ENCODE measurements at places on chromosomes 16 and 17.

GRCh38 chr17:70254735-70255460 lies 85.6 kb downstream of the KCNJ2 start:
- H3K4me1 ChIP-seq: no peaks in the 10 kb centered on the region
- H3K36me3 ChIP-seq: no peaks in the 10 kb centered on the region
- no peak overlapping the region for H3K4me3 ChIP-seq
- H3K27ac ChIP-seq: no peak overlapping the region
- no peak for DNase-seq
- no peaks in the 10 kb centered on the region for H3K27me3 ChIP-seq

DNA sequence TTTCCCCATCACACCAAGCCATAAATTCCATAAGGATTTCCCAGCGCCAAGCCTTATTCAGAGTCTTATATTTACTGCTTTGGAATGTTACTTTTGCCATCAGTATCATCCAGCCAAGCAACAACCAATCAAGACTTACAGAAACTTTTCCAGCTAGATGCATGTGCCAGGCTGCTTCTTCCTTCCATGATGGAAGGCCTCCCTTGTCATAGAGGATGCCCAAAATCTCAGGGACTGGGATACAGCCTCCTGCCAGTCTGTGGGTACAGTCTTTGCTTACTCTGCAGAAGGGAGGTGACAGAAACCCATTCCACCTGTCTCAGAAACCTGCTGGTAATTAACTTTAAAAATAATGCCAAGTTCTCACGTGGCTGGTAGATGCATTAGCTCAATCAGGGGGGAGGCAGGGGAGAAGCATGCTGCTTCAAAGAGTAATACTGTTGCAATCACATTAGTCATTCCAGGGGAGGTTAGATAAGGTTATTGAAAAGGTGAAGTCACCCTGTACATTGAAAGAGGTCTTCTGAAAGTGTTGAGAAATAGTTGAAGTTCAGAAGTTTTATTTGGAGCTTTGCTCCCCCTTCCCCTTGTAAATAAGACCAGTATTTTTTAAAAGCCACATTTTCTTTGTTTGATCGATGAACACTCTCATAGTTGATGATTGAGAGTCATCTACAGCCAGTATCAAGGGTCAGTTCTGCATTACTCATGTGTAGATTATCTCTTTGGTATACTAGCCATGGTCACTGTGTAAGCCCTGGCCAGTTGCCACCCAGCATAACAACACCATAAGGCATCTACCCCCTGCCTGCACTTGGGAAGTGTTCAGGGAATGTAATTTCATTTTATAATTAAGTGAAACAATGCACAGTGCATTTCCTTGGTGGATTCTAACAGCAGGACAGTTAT lies 22.2 kb downstream of the HLF start:
- H3K27me3 ChIP-seq: peaks cover 10% of the 10 kb centered on the region
- H3K36me3 ChIP-seq: no peaks in the 10 kb centered on the region
- H3K27ac ChIP-seq: no peak overlapping the region

DNA sequence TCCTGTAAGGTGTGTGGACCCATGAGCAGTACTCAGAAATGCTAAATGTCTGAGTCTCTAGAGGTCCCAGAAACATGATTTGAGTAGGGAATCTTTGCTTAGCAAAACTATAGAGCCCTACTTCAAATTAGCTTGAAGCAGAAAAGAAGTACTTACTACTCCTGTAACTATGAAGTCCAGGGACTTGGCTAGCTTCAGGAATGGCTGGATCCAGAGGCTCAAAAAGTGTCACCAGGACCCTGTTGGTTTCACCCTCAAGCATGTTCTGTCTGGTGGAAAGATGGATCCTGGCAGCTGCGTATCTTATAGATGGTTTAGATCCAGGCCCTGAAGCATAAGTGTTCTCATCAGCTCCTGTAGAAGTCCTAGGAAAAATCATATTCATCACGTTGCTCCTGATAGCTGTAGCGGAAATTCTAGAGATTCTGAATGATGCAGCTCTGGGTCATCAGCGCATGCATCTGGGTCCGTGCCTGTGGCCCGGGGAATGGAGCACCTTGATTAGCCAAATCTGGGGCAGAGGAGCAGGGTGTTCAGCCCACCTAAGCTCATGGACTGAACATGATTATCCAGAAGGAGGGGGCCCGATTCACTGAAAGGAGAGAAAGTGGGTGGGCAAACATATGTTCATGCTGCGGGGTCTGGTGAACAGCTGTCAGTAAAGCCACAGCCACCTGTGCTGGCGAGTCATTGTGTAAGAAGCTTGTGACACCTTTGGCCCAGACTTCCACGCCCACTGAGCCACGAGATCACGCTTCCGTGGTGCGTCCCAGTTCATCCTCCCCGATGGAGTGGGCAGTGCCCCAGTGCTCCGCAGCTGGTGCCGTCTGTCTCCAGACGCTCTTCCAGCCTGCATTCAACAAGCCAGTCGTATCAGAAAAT lies 260.6 kb downstream of the CPPED1 start:
- no peaks in the 10 kb centered on the region for H3K27me3 ChIP-seq
- peaks cover 4% of the 10 kb centered on the region for H3K36me3 ChIP-seq
- H3K4me3 ChIP-seq: no peak overlapping the region

DNA sequence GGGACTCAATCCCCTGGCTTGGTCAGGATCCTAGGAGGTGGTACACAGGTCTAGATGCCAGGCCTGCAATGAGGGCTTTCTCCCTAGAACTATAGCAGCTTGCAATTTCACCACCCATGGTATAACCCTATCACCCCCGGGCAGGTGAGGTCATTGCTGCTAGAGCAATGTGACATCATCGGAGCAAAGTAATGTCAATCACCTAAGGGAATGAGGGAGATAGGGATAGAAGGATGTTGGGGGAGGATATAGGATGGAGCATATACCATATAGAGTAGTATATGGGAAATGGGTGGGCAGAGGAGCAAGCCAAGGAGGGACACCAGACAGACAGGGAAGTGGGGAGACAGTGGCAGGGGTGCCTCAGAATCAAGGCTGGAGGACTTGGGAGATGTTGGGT lies 3.3 kb downstream of the KCNH4 start:
- no peak for DNase-seq
- no peaks in the 10 kb centered on the region for H3K36me3 ChIP-seq
- H3K4me3 ChIP-seq: no peak overlapping the region
- peaks cover 10% of the 10 kb centered on the region for H3K4me1 ChIP-seq

DNA sequence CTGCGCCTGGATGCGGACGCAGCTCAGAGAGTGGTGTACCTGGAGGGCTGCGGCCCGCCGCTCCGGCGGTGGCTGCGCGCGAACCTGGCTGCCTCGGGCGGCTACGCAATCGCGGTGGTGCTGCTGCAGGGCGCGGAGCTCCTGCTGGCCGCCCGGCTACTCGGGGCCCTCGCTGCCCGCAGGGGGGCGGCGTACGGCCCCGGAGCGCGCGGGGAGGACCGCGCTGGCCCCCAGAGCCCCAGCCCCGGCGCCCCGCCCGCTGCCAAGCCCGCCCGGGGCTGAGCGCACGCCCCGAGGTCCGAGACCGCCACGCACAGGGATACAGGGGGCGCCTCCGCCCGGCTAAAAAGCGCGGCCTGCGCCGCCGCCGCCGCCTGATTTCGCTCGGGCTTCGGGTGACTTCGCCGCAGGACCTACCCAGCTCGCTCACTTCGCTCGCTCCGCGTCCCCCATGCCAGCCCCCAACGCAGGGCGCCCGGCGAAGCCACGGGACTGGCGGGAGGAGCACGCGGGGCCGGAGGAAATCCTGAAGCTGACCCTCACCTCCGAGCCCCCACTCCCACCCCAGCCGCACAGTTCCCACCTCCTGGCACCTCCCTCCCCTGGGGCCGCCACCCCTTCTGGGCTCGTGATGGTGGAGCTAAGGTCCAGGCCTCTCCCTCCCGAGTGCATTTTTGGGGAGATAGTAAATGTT lies 8.2 kb downstream of the PDE6G start:
- no peak for DNase-seq
- H3K4me1 ChIP-seq: peaks cover 3% of the 10 kb centered on the region
- H3K27ac ChIP-seq: no peak overlapping the region
- H3K36me3 ChIP-seq: peaks cover 3% of the 10 kb centered on the region
- H3K4me3 ChIP-seq: no peak overlapping the region
- H3K27me3 ChIP-seq: peaks cover 25% of the 10 kb centered on the region

DNA sequence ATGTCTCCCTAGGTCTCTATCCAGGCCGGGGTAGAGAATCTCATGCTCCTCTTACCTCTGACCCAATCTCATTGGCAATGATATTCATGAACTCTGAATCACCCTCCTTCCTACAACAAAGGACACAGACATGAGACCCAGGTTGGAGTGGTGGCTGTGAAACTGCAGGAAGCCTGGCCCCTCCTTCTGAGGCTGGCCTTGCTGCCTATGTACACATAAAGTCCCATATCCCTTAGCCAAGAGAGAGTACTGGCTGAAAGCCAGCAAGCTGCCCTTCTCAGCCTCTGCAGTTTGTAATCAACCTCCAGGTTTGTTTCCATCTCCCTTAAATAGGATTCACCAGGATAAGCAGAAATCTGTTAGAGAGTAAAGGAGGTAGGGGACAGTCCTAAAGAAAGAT lies 10.6 kb downstream of the AARSD1 start:
- H3K36me3 ChIP-seq: peaks cover 27% of the 10 kb centered on the region
- no peak overlapping the region for H3K4me3 ChIP-seq
- DNase-seq: no peak
- no peaks in the 10 kb centered on the region for H3K27me3 ChIP-seq
- H3K4me1 ChIP-seq: peaks cover 13% of the 10 kb centered on the region

- no peak for DNase-seq
- no peak overlapping the region for H3K27ac ChIP-seq
- H3K27me3 ChIP-seq: peaks cover 5% of the 10 kb centered on the region
- H3K4me3 ChIP-seq: no peak overlapping the region
Measured at GRCh38 chr16:79542237-79542774, 58.2 kb downstream of the MAF start.

GRCh38 chr17:74163836-74164235 lies 39.6 kb upstream of the RPL38 start:
- no peak overlapping the region for H3K4me3 ChIP-seq
- H3K27me3 ChIP-seq: peaks cover 16% of the 10 kb centered on the region
- DNase-seq: no peak
- H3K27ac ChIP-seq: no peak overlapping the region
- H3K36me3 ChIP-seq: no peaks in the 10 kb centered on the region

DNA sequence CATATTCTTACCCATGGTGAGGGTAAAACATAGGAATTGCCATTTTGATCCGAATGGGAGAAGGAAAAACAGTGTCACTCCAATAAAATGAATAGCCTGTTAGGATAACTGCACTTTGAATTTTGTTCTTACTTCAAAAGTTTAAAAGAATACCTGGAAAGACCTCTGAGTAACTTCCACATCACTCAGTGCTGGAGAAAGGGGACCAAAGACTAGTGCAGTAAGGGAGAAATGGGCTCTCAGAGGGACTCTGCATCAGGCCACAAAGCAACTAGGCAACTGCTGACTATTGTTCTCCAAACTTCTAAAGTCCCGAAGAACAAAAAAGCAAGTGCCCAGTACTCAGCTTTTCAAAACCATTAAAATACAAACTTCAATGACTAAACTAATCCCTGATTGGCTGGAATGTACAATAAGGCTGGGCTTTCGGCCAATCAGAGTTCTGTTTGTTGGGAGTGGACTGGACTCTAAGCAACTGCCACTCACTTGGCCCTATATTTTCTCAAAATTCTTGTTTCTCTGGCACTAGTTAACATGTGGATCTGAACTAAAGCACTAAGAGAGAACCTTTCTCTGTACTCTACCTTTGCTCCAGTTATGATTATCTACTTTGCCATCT lies 6.2 kb downstream of the DNAJC7 start:
- peaks cover 40% of the 10 kb centered on the region for H3K4me1 ChIP-seq
- no peaks in the 10 kb centered on the region for H3K27me3 ChIP-seq
- H3K4me3 ChIP-seq: no peak overlapping the region
- no peak overlapping the region for H3K27ac ChIP-seq
- DNase-seq: no peak

- peaks cover 42% of the 10 kb centered on the region for H3K4me1 ChIP-seq
- no peak for DNase-seq
- peaks cover 19% of the 10 kb centered on the region for H3K36me3 ChIP-seq
- peak overlapping the region; percentile 51 for H3K27ac ChIP-seq
Measured at GRCh38 chr16:89343501-89344457, 126.3 kb downstream of the ZNF778 start.

GRCh38 chr16:68369168-68369567 lies 58.3 kb downstream of the PRMT7 start:
- peaks cover 27% of the 10 kb centered on the region for H3K27me3 ChIP-seq
- peak overlapping the region; percentile 75 for H3K4me3 ChIP-seq
- no peak for DNase-seq
- H3K4me1 ChIP-seq: peaks cover 34% of the 10 kb centered on the region
- peak overlapping the region; percentile 78 for H3K27ac ChIP-seq
- peaks cover 5% of the 10 kb centered on the region for H3K36me3 ChIP-seq

- no peaks in the 10 kb centered on the region for H3K36me3 ChIP-seq
- no peak for DNase-seq
- peak overlapping the region; percentile 51 for H3K27ac ChIP-seq
- peak overlapping the region; percentile 68 for H3K4me3 ChIP-seq
- H3K27me3 ChIP-seq: peaks cover 11% of the 10 kb centered on the region
Measured at GRCh38 chr17:6496640-6497441, 52.6 kb downstream of the PIMREG start.

DNA sequence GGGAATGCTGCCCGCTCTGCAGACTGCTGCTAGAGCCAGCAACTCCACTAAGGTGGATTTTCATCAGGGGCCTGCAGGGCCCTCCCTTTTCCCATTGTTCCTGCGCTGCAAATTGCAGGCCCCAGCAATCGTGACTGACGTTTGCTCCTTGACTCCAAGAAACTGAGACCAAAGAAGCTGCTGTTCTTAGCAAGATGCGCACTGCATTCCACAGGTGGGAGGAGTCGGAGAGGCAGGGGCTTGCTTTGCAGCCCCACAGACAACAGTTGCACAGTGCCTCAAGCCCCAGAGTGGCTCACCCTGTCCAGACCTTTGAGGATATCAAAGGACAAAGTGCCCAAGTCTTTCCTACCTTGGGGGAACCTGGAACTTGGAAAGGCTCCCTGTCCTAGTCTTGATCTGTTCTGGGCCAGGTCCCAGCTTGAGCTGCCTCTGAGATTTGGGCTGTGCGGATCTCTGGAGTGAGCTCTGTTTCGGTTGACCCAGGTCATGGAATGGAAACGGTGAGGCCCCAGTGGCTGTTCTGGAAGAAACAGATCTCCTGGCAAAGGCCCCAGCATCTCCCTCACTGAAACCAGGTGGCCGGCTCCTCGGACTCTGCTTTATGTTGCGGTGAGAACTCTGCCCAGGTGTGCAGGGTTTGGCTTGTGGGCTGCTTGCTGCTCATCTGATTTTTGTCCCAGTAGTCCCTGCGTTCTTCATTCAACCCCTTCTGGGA lies 24.9 kb downstream of the PLCD3 start:
- DNase-seq: no peak
- H3K27ac ChIP-seq: no peak overlapping the region
- no peaks in the 10 kb centered on the region for H3K4me1 ChIP-seq
- H3K36me3 ChIP-seq: peaks cover 14% of the 10 kb centered on the region

GRCh38 chr16:17784073-17784472 lies 313.3 kb upstream of the XYLT1 start:
- no peak overlapping the region for H3K4me3 ChIP-seq
- DNase-seq: no peak
- no peaks in the 10 kb centered on the region for H3K4me1 ChIP-seq

GRCh38 chr16:90053902-90054500 lies 23.1 kb downstream of the PRDM7 start:
- H3K4me1 ChIP-seq: no peaks in the 10 kb centered on the region
- H3K27ac ChIP-seq: no peak overlapping the region
- DNase-seq: no peak
- H3K4me3 ChIP-seq: no peak overlapping the region
- H3K36me3 ChIP-seq: no peaks in the 10 kb centered on the region
- peaks cover 3% of the 10 kb centered on the region for H3K27me3 ChIP-seq

GRCh38 chr16:73794994-73795393 lies 501.6 kb upstream of the PSMD7 start:
- H3K36me3 ChIP-seq: no peaks in the 10 kb centered on the region
- H3K27me3 ChIP-seq: no peaks in the 10 kb centered on the region
- no peak overlapping the region for H3K27ac ChIP-seq
